ENCODE measurements at places on chromosomes 3 and 15.
A peak's percentile ranks its signal among the peaks of the same experiment; 100 is the strongest.

DNA sequence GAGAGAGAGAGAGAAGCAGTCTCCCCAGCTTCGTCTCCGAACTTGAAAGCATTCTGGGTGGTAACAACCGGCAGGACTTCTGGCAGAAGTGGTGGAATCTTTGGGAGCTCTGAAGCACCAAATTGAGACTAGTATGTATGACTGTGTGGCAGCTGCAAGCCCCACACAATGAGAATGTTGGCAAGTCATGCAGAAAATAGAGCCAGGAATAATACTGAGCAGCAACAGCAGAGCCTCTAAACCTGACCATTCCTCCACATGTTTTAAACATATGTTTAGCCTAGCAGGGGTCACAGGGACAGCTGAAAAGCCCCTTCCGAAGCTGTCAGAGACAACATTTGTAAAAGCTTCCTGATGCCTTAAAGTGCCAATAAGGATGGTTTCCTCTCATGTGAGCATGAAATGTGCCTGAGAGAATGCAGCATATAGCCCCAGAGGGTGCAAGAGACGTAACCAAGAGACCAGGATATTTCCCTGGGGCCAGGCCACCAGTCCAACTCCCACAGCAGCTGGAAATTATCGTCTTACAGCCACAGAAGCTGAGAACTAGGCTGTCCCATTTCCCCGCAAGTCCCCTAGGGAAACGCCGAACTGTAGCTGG, 178.6 kb upstream of the CCDC54 start:
- DNase-seq: no peak

DNA sequence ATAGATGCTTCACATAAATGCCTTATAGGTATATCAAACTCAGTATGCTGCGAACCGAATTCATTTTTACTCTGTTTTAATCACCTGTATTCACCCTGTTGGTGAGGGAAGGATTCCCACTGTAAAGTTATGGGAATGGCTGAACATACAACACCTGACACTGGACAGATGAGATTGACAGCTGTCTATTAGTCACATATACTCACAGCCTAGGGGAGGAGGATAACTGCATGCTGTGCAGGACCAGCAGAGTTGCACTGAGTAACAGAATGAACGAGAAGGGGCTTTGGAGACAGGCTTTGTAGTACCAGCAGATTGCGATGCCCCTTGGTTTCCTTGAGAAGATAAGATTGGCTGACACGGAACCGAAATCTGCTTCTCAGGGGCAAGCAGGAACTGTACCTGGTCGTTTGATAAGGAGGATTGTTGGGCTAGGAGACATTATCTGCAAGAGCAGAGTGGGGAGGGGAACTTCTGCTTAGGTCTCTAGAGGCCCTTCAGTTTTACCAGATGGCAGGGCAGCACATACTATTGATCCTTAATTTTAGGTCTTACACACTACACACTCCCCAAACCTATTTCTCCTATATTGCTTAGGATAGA, 43.5 kb upstream of the SLC22A13 start:
- DNase-seq: no peak

DNA sequence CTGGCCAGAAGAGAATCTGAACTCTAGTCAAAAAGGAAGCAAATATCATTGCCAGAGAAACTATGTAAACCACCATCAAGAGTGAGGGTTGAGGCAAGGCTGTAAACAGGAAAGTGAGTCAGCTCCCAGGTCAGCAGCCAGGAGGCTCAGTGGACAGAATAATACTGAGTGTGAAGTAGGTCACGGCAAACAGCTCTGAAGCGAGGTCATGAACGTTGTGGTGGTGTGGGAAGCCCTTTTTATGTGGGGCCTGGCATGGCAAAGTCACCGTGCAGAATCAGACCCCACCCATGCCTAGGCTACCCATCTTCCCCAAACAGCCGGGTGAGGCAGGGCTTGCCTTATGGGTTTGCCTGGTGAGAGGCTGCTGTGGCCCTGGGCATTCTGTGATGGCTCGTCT, 43.9 kb downstream of the THBS1 start:
- DNase-seq: peak; percentile 31

- no peak for DNase-seq
Observed at GRCh38 chr3:42053476-42053875, 37.7 kb upstream of the TRAK1 start.

DNA sequence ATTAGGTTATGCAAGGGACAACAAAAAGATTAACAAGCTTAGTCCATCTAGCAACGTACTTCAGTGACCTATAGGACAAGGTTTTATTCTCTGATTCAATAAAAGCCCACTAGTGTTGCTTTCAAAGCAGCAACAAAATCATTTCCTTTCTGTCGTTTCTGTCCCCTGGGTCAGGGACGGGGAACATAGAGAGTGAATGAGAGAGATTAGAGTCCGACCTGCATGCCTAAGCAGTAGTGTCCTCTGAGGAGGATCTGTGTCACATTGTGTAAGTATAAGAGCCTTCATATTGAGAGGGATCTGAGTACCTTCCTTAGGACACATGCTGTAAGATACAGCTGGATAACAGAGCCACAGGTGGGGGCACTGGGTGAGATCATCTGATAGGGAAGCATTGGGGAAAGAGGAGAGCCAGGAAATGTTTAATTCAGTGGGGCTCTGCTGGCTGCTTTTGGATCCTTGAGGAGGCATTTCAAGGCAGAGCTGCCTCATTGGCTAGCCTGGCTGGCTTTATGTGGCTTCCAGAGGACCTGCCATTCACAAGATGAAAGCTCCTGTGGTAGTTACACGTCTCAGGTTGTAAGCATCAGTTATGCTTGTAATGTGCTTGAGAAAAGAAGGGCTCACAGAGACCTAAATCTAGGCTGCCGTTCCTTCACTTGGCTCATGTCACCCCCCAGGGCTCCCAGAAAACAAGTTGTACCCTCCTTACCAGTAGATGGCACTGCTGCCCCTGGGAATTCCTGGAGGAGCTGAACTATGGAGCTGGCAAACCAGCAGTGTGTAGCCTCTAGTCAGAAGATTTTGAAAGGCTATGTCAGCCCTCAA, 2.7 kb downstream of the TMEM108 start:
- no peak for DNase-seq

DNA sequence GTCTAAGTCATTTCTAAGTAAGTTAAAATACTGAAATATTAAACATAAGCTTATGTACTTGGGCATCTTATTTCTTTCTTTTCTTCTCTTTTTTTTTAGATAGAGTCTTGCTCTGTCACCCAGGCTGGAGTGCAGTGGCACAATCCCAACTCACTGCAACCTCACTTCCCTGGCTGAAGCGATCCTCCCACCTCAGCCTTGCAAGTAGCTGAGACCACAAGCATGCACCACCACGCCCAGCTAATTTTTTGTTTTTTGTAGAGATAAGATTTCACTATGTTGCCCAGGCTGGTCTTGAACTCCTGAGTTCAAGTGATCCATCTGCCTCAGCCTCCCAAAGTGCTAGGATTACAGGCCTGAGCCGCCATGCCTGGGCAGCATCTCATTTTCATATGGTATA, 16.0 kb upstream of the ZNF710 start:
- DNase-seq: no peak

DNA sequence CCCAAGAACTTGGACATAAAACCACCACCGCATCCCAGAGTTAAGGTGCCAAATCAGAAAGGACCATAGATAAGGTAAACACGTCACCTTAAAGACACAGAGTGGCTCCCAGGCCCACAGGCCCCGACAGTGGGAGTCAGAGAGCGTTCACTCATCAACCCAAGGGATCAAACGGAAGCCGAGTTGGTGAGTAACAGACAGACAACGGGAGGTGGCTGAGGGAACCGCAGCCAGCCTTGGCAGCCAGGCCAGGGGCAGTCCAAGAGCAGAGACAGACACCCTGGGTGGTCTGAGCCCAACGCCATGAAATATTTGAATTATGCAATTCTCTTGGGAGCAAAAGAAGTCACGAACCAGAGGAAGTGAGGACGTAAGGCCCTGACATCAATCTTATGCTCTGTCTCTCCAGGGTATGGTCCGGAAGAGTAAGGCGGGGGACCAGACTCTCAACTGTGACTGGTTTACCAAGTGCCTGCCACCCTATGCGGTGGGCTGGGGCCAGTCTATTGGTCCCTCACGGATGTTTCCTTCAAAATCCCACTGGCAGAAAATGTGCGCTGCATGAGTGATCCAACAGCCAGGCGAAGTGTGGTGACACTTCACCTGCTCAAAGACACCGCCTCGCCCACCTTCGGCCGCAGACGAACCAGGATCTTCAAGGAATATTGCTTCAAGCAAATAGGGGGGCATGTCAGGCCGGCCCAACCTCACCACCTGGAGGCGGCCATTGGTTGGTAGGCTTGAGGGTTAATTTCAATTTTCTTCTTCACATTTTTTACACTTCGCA, 34.3 kb downstream of the TMEM44 start:
- no peak for DNase-seq

DNA sequence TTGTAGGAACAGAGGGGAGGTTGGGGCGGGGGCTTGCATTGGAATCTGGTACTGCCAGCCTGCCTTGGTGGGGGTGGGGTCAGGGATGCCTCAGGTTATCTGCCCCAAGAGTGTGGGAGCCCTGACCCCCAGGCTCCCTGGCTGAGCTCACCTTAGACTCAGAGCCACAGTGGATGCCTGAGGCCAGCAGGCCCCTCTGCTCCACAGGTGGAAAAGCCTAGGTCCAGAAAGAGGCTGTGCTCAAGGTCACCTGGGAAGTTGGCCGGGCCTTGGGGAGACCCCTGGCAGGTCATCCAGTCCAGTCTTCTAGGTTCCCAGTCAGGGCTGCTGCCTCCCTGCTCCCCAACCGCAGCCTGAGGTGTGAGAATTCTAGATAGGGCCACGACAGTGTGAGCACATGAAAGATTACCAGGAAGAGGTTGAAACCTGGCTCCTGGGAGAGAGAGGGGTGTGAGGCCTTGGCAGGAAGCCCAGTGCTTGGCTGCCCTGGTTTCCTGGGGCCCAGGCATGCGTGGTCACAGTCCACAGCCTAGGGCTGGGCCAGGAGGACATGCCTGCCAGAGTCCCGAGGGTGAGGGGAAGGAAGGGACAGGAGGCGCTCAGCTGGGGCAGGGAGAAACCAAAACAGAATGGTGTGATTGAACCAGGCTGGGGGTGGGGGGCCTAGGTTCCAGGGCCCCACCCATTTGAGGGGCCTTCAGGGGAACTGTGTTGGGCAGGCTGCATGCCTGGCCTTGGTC, 4.9 kb downstream of the HDAC11 start:
- DNase-seq: no peak

- DNase-seq: no peak
Observed at GRCh38 chr15:82040862-82041261, 5.0 kb downstream of the MEX3B start.

- DNase-seq: no peak
Observed at GRCh38 chr15:79219393-79220056, 63.0 kb upstream of the ANKRD34C start.

DNA sequence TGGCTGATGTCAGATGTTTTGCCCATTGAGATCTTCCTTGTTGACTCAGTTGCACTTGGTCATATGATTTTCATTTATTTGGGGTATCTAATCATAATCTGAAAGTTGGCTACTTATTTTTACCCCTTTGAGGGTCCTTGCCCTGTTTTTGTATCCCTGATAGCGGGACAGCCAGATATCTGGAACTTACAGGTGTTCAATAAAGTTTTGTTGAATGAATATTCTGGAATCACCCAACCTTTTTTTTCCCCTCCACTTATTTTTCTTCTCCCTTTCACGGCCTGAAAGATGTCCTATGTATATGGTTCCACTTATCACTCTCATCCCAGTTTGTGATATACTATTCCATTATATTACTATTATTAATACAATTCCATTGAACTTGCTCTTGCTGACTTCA, 12.8 kb downstream of the CTNNB1 start:
- DNase-seq: no peak

DNA sequence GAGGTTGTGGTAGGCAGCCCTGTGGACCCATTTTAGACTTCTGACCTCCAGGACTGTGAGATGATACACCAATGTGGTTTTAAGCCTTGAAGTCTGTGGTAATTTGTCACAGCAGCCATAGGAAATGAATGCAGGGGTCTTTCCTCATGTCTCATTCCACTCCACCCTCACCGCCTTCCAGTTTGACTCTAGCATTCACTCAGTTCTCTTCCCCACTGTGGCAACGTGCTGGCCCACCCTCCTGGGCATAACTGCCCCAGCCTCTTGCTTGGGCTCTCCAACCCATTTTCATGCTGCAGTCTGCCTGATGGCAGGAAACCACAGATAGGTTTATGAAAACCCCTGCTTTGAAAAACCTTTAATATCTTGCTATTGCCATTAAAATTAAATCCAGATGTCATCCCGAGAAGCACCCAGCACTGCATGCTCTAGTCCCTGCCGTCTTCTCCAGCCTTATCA, 7.3 kb upstream of the TRNT1 start:
- DNase-seq: no peak

DNA sequence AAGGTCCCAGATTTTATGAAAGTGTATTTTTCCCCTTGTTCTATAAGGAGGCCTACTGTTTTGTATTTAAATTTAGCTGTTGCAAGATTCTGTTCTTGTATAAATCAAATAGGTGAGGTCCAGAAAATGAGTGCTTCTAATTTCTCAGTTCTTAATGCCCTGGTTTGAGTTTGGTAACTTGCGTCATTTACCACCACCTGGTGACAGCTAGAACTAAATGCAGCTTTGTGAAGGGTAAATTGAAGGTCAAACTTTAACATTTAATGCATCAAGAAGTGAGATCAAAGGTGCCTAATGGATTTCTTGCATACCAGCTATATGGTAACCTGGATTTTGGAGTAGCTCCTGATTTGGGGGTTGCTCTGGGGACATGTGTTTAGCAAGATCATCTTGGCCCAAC, 50.7 kb upstream of the POLR2M start:
- DNase-seq: no peak

- peak; percentile 5 for DNase-seq
Observed at GRCh38 chr3:123584284-123584987, 417 bp downstream of the HACD2 start.

DNA sequence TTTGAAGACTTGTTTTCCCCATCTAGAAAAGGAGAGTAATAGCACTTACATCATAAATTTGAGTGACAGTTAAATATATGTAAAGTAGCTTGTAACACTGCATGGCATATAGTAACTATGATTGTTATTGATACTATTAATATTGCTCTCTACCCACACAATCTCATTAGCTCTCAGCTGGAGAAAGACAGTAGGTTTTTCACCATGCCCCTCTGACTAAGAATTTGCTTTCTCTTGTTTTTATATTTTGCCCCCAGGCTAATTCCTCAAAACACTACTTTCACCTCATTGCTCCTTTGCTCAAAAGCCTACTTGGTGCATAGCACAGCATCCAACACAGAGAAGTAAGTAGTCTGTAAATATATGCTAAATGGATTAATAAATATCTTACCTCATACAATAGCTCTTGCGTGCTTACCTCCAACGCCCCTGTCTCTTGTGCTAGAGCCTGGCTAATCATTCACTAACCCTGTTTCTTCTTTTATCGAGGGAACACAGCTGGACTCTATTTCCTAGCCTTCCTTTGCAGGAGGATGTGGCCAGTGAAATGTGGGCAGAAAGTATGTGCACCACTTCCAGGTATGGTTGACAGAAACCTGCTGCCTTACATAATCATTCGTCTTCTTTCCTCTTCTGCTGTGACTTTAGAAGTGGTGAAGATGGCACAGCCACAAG, 190.0 kb downstream of the PLCH1 start:
- no peak for DNase-seq

- no peak for DNase-seq
Observed at GRCh38 chr15:78192826-78193594, 41.4 kb downstream of the ACSBG1 start.

GRCh38 chr3:190810957-190811356, 51.5 kb downstream of the GMNC start:
- no peak for DNase-seq

GRCh38 chr3:108131475-108132134, 40.8 kb upstream of the CD47 start:
- no peak for DNase-seq
